Fibroblast of skin of left quadriceps (primary cell): ENCODE measurements at places on chromosomes 2 and 18.

- no peak for DNase-seq
Measured at GRCh38 chr2:239674101-239674980, 273.5 kb upstream of the HDAC4 start.

DNA sequence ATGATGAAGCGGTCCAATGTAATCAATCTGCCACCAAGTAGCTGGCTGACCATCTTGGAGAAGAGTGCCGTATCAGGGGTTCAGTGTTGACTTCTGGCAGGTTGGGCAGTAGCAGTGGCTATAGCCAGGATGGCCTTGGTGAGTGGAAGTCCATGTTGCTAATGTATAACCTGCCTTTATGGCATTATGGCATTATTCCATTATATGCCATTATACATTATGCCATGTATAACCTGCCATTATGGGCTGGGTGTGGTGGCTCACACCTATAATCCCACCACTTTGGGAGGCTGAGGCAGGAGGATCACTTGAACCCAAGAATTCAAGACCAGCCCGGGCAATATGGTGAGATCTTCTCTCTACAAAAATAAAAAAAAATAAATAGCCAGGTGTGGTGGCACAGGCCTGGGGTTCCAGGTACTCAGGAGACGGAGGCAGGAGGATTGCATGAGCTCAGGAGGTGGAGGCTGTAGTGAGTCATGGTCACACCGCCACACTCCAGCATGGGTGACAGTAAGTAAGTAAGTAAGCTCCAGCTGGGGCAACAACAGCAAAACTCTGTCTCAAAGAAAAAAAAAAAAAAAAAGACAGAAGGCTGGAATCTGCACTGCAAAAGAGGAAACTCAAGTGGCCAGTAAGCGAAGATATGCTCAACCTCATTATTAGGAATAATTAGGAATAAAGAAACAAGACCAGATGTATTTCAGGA is 24.4 kb upstream of the EMILIN2 start:
- DNase-seq: no peak

- no peak for DNase-seq
Measured at GRCh38 chr2:118227698-118228508, 139.6 kb downstream of the INSIG2 start.

GRCh38 chr18:31612124-31612523 is 20.4 kb downstream of the TTR start:
- DNase-seq: no peak

- DNase-seq: no peak
Measured at GRCh38 chr18:50356036-50356945, 18.6 kb upstream of the SKA1 start.
